ENCODE measurements at places on chromosomes 4 and X. TPM values are rescaled to one million over a fixed set of nuclear protein-coding genes. Genes with fewer than 3 reads are reported as not detected.
A peak's percentile ranks its signal among the peaks of the same experiment; 100 is the strongest.

- no peak for DNase-seq
Observed at GRCh38 chr4:94500685-94501084, 48.9 kb downstream of the PDLIM5 start.

GRCh38 chrX:75273483-75273882 lies 402 bp upstream of the UPRT start:
- no peak for DNase-seq

DNA sequence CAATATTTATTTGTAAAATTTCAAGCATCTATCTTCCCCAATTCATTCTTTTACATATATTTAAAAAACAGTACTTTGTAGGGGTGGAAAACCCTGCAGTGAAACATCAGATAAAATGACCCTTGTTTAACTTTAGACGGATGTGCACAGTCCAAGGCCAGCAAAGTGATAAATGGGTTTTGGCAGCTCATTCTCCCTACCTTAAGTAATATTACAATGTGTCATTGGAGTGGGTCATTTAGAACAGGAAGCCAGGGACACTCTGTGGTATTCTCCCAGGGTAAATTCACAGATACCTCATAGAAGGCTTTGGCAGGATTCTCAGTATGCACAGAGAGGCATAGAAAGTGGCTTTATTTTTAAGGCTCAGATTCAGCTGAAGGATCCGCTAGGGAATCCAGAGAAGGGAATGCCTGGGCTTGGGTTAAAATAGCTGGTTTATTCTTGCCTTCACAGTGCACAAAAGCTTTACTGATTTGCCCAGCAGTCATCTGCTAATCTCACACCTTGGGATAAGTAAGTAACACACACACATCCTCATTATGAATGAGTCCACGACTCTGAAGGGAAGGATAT lies 206.7 kb downstream of the RASL11B start:
- DNase-seq, result no peak

DNA sequence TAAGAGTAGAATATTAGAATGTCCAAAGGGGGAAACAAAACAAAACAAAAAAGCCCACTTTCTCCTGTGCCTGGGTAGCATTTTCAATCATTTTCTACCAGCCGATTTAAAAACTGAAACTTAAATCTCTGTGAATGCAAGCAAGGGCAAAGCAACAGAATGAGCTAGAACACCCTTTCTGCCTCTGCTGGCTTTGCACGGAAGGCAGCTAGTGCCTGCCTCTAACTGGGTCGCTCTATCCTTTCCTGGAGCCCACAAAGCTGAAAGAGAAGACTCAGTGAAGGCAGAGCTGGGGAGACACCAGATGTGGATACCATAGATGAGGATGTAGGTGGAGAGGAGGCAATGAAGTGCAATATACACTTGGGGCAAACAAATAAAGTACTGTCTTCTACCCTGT lies 248.9 kb upstream of the TTC29 start:
- DNase-seq, result no peak

GRCh38 chrX:38941675-38942074 lies 140.4 kb downstream of the MID1IP1 start:
- peak; percentile 42 for DNase-seq

DNA sequence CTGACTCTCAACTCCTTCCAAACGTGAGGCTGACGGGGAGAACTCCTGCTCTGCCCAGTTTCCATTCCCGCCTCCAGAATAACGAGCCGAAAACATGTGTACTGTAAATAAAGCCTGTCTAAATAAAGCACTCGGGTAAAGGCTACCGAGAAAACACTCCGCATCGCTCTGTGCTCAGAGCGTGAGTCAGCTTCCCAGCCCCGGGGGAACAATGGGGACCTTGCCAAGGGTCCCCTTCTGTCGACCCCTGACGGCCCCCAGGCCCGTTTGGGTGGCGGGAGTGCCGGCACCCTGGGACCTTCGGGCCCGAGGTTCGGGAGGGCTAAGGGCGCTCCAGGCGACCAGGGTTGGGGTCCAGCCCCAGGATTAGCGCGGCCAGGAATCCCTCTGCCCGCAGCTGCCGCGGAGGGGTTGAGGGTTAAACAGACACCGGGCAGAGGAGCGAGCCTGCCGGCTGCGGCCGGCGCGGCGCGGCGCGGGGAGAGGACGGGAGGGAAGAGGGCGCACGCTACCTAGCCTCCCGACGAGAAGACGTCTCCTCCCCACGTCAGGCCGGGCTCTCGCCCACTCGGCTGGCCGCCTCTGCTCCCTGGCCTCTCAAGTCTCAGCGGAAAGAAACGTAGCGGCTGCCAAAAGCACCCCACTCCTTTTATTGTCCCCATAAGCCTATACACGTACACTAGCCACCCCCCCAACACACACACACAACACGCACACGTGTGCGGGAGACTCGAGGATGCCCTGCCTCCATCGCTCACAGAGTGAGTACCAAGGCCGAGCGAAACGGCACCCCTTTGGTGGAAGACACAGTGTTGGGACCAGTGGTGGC lies 85.5 kb downstream of the BCOR start:
- DNase-seq, result peak; percentile 27

Gene AFM
- total RNA-seq, result not detected

Gene PRSS12
- total RNA-seq, result 24.2 TPM

Measured in bronchial epithelial cell (primary cell).